SK-N-SH (cell line): ENCODE measurements at places on chromosomes 2 and 18.
A peak's percentile ranks its signal among the peaks of the same experiment; 100 is the strongest.

DNA sequence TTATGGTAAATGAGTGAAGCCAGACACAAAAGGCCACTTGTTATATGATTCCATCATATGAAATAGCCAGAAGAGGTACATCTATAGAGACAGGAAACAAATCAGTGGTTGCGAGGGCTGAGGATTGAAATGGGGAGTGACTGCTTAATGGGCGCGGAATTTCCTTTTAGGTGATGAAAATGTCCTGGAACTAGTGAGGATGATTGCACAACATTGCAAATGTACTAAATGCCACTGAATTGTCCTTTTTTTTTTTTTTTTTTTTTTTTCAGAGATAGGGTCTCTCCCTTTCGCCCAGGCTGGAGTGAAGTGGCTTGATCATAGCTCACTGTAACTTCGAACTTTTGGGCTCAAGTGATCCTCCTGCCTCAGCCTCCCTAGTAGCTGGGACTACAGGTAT is 15.3 kb upstream of the GAREM2 start:
- no peak for DNase-seq

- no peak for DNase-seq
These were observed 15.4 kb upstream of the FARP2 start for GRCh38 chr2:241340631-241341163.

DNA sequence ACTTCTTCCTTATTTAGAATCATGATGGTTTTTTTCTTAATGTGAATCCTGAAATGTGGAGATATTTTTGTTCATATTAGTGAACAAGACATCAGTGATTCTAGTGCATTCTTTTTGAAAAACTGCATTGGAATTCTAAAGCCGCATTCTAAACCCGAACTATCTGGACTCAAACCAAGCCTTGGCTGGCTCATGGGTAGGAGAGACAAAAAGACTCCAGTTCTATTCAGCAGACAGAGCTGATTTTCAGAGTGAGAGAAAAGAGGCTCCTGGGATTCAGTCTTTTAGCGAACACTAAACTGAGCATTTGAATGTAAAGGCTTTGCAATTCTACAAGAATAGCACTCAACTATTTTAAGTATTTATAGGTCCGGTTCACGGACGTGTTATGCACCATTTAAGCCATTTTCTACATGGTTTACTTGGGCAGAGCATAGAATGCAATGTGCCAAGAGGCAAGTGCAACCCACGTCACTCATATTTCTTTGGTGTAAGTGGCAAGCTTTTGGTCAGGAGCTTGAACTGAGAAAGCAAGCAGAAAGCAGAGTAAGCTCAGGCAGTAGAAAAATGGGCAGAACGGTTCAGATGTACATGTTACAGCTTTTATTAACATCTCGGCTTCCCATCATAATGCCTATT is 227.3 kb upstream of the RAB12 start:
- DNase-seq = no peak

DNA sequence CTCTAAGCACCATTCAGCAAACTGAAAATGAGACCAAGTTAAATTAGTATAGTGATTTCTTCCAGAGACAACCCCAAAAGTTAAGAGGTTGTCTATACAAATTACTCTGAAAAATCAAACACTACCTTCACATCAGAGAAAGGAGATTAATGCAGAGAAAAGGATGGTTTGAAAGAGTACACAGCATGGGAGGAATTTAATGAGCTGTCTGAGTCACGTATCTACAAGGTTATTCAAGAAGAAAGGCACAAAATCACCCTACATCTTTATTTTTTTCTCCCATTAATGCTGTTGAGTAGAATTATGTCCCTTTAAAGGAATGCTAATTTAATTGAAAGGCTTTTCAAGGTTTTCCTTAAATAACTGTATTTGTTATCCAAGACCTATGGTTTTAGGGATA is 41.1 kb downstream of the LANCL1 start:
- no peak for DNase-seq

DNA sequence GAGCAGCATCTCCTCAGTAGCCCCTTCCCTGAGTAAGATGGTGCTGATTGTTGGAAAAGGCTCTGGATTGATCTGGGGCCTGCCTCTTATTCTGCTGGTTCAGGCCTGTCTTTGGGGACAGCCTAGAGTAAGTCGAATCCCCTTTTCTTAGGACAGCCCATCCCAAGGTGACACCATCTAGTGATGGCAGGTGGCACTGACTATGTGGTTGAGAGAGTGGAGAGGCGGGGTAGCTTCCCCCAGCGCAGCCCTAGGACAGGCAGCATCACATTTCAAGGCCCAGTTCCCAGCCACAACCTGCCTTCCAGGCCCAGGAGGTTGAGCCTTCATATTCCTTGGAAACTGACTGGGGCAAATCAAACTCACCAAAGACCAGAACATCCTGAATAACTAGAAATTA is 69.1 kb upstream of the B3GNT7 start:
- no peak for DNase-seq

DNA sequence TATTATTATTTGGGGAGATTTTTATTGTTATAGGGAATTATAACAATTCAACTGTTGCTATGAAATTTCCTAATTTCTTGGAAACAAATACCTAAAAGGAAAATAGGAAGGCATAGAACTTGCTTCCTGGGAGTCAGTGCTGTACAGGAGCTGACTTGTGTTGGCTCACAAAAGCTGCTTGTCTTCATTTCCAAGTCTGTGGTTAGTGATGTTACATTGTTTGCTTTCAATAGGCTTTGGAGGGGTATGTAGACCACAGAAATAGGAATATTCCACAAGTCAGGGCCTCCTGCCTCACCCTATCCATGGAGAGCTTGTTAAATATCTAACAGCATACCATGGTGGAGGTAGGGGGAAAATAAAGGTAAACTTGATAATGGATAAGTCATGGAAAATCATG is 688.9 kb upstream of the FAM98A start:
- DNase-seq = no peak

DNA sequence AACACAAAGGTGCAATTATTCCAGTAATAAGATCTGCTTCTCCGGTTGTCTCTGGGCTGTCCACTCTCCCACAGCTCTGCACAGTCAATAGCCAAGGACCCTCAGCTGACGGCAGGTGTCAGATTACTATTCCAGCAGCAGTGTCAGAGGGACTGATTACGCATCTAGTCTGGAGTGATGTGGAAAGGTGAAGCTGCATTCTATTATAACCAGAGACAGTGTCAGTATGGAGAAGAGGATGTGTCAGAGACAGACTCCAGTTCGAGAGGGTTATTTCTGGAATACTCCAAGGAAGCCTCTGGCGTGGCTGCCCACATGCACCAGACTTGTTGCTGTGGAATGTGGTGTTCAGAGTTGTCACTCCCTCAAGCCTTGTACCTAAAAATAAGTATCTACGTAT is 163.6 kb upstream of the TMEM200C start:
- DNase-seq = no peak

GRCh38 chr2:62184512-62185230 is 11.2 kb upstream of the B3GNT2 start:
- DNase-seq = no peak

GRCh38 chr2:42084231-42084671 is 36.4 kb downstream of the PKDCC start:
- no peak for DNase-seq

DNA sequence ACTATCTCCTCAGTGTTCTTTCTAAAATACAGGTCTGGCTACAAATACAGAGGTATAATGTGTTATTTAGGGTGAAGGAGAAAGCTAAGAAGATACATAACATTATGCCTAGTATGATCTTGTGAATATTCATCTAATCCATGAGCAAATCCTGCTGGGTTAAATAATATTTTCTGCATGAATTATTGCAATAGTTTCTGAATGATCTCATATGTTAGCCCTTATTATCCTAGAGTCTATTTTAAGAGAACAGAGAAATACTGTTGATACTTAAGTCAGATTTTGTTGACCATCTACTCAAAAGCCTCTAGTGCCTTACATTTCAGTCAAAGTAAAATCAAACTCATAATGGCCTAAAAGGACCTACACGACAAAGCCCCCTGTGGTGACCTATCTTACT is 382.3 kb downstream of the FIGN start:
- no peak for DNase-seq

DNA sequence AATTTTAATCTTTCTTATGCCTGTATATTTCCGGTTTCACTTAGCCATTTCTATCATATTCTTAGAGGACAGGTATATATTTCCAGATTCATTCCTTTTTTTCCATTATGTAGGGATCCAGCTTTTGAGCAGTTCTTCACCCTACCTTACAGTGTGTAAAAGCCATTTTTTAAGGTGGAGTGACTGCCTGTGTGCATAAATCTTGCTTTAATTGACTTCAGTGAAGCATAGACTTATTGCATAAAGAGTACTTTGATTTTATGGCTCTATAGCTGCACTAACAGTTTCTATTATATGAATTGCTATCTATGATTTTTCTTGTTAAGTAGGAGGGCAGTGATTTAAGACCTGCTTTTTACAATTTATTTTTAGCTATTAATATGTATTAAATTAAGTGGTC is 132.6 kb downstream of the NYAP2 start:
- no peak for DNase-seq

GRCh38 chr2:114442510-114442909 is at the start of gene DPP10:
DPP10 (plus strand) TSS chr2:114442641.
- no peak for DNase-seq

DNA sequence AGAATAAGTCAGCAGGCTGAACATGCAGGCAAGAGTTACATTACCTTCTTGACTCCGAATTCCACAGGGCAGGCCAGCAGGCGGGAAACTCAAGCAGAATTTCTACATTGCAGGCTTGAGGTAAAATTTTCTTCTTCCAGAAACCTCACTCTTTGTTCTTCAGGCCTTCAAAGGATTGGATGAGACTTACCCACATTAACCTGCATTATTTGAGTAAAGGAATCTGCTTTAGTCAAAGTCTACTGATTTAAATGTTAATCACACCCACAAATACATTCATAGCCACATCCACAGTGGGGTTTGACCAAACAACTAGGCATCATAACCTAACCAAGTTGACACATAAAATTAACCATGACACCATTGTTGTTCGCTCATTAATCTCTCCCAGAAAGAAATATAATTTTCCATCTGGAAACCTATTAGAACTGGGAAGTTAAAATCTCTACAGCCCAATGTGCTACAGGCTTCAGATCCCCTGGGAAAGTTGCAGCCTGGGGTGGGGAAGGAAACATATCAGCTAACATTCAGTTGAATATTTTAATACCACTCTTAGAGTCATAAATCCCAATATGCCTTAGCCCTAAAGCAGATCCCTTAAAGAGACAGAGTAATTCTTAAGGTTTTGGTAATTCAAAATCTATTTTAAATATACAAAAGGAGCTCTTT is 468.2 kb upstream of the TNP1 start:
- no peak for DNase-seq

GRCh38 chr18:711310-711656 is 1.1 kb downstream of the ENOSF1 start:
- peak; percentile 26 for DNase-seq

DNA sequence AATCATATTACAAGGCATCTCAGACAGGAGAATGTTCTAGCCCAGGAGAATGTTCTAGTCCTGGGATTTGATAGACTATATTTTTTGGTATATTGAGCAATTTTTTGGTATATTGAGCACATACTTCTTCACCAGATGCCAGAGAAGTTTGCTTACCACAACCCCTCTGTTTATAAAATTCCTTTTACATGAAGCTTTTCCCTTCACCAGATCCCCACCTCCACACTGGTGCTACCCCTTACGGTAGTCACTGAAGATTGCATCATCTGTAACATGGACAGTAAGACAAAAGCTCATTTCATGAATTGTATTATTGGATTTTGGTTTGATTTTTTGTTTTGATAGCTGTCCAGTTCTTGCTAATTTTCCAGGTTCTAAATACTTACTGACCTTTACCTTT is 7.2 kb upstream of the HNMT start:
- no peak for DNase-seq

DNA sequence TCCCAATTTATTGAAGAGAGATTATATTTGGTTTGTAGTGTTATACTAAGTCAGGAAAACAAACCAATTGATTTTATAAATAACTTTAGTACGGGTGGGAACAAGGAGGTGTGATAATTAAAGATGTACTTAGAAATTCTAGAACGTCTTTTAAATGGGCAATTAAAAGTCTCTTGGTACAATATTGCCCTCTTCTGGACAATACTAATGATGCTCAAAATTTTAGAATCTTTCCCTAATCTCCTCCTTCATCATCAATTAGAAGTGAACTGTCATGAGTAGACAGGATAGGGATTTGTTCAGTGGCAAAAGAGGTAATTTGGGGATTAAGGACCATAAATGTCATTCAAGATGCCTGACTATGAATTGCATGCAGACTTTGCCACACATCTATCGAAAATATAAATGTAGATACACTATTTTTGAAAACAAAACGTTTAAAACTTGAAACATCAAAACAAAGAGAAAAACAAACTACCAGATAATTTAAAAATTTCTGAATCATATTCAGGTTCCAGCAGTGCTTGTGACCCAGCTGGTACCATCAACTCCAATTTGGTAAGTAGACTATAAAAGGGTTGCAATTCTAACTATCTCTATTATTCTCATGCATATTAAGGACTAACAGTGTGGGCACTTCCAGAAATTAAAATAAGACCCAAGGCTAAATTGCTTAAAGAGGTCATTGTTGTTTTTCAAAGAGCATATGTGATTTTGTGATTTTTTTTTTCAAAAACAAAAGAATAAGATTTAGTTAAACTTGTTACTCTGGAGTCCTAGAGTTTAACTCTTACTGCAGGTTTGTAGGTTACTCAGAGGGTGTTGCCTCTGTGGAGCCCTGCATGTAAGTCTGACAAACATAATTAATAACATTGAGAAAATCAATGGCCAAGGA is 123.5 kb downstream of the LAMA3 start:
- DNase-seq = peak; percentile 34

- no peak for DNase-seq
These were observed 143.6 kb downstream of the NEDD4L start for GRCh38 chr18:58187674-58188073.

- no peak for DNase-seq
These were observed 205.1 kb upstream of the TNP1 start for GRCh38 chr2:217065012-217065290.

GRCh38 chr18:62938006-62938405 is 222.7 kb downstream of the PHLPP1 start:
- no peak for DNase-seq

GRCh38 chr2:95728878-95729596 is 137.2 kb downstream of the TRIM43 start:
- DNase-seq = peak; percentile 44

DNA sequence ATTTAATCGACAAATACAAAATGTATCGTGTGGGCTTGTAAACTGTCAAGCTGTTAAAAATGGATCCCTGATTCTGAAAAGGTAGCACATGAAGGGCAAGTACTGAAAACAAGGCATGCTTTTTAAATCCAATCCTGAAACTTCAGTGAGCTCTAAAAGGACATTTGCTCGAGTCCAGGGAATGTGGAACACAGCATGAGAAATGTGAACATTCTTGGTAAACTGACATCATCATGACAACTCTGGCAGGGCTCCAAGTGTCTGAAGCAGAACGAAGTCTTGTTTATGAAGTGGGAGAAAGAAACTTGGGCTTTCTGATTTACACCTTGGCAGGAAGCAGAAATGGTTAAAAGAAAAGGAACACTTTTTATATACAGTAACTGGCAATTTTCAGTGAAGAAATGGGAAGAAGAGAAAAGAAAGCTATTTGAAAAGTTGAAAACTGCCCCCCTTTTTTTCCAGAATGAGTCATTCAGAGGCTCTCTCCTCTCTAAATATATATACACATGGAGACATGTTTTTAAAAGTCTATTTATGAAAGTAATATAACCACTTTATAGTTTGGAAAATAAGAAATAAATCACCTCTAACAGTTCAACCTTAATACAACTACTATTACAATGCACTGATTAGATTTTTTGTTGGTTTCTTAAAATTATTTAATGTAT is 120.8 kb downstream of the GAREM1 start:
- no peak for DNase-seq
